HCT116 (cell line): ENCODE measurements at places on chromosomes 7 and 10.

DNA sequence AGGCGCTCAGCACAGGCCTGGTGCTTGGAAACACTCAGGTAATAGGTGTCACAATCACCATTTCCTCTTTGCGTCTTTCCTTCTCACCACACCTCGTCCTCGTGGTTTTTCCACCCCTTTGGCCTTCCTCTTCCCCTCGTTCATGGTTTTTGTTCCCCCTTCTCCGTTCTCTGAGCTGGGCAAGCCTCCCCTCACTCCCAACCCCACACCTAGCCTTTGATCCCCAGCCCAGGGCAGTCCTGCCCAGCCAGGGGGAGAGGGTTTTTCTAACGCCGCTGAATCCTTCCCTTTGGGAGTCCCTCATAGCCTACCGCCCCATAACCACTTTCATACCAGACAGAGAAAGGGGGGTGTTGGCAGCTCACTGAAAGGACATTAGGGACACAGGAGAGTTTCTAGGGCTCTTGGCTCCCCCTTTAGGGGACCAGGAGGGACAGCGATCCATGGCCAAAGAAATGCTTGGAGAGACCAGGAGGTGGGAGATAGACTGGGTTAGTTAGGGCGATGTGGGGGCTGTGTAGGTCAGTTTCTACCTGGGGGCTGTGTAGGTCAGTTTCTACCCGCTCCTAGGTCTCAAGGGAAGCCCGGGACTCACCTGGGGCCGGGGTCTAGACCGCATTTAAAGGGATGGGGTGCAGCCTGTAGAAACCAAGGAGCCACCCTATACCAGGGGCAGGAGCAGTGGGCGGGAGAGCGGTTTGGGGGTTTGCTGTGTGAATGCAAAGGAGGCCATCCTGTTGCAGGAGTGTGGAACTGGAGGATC lies 1.4 kb downstream of the EPHB4 start:
- no peak for DNase-seq

- DNase-seq, result no peak
Measured at GRCh38 chr10:106577266-106577665, 587.2 kb downstream of the SORCS1 start.

- DNase-seq, result no peak
Measured at GRCh38 chr7:108090791-108091460, 39.2 kb downstream of the LAMB4 start.

- DNase-seq, result peak; percentile 79
Measured at GRCh38 chr10:3486346-3487065, 298.5 kb downstream of the KLF6 start.

- no peak for DNase-seq
Measured at GRCh38 chr10:91556691-91557566, 75.9 kb downstream of the PPP1R3C start.

GRCh38 chr7:771234-772004 lies 44.3 kb upstream of the PRKAR1B start:
- DNase-seq, result no peak

GRCh38 chr10:17409170-17409733 lies 45.1 kb downstream of the ST8SIA6 start:
- DNase-seq, result no peak

- DNase-seq, result no peak
Measured at GRCh38 chr10:61964949-61965702, 63.6 kb downstream of the ARID5B start.

DNA sequence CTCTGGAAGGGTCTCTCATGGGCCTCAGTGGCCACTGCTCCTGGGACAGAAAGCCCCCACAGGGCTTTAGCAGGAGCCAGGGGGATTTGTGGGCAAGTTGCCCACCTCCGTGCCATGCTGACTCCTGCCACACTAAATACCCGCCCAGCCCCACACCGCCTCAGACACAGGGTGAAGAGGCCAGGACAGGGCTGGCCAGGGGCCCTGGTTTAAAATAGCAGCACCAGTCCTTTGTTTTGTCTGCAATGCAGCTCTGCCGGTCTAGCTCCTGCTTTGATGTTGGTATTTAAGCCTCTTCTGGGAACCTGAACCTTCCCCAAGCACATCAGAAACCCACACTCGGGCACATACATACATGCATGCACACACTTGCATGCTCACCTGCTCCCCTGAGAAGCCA lies 14.4 kb upstream of the TNRC18 start:
- no peak for DNase-seq

- no peak for DNase-seq
Measured at GRCh38 chr7:151818674-151819519, 58.0 kb downstream of the PRKAG2 start.
